ENCODE measurements at places on chromosomes 13 and 19.

DNA sequence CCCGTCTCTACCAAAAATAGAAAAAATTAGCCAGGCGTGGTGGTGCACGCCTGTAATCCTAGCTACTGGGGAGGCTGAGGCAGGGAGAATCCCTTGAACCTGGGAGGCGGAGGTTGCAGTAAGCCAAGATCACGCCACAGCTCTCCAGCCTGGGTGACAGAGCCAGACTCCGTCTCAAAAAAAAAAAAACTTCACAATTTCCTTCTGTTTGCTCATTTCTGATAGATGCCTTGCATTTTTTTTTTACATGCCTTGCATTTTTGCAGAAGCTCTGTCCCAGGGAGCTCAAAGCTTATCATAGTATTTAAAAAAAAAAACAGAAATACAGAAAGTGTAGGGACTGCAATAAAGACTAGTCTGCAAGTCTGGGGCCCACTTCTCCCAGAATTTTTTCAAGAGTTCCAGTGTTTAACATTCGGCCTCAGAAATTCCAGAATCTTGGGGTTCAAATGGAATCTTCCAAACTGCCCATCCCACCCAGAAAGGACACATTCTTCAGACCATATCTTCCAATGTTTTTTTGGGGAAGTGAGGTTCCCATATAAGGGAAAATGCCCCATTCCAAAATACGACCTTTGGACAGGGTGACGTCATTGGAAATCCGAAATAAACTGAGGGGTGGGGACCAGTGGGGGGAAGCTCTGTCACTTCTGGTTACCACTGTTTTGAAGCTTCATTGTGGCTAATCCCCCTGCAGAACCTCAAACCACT, 17.2 kb upstream of the RAB8A start:
- DNase-seq, result no peak

DNA sequence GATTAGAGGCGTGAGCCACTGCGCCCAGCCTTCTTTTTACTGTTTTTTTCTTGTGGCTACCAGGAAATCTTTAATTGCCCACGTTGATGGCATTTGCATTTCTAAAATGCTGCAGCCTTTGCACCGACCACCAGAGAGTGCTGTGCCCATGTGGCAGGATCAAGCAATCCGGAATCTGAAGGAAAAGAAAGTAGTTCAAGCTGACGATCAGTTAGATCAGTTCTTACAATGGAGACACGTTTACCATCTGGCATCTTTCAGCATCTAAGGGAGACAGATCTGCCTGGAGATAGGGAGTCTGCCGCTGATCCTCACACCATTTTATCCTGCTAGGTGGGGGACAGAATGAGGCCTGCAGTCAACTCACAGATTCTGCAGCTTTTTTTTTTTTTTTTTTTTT, 19.9 kb downstream of the TINCR start:
- DNase-seq, result no peak

GRCh38 chr13:112999414-113000177, 30.6 kb downstream of the MCF2L start:
- DNase-seq, result no peak

GRCh38 chr19:54959840-54960239, 6.3 kb upstream of the NLRP2 start:
- no peak for DNase-seq

- no peak for DNase-seq
Measured at GRCh38 chr19:29944390-29945012, 2.5 kb downstream of the URI1 start.

DNA sequence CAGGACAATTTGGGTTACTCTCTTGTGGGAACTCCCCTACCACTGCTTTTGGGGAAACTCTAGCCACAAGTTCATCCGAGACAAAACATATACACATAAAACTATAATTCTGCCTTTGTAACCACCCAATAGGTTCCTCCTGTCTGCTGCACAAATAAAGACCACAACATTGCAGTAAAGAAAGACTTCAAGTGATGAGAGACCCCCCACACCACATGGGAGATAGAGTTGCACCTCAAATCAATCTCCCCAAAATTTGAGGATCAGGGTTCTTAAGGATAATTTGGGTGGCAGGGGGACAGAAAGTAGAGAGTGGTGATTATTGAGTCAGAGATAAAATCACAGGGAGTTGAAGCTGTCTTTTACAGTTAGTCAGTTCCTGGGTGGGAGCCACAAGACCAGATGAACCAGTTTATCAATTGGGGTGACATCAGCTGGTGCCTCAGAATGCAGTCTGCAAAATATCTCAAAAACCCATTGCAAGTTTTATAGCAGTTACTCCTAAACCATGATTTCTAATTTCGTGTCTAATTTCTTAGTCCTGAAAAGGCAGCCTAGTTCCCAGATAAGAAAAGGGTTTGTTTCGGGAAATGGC, 1348.5 kb downstream of the PCDH9 start:
- DNase-seq, result no peak

DNA sequence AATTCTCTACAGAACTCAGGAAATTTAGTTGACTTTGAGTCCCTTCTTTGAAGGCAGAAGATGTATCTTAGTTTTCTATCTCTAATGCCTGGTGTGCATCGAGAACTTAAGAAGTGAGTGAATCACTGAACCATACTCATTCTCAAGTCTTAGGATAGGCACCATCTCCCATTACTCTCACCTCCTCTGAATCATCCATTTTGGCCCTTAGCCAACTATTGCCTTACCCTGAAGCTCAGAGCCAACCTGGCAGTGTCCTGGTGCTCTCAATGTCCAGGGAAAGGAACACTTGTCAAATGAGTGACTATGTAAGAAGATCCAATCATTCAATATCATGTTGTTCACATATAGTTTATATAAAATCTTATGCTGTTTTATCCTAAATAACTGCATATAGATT, 146.6 kb downstream of the RGCC start:
- no peak for DNase-seq
